ENCODE measurements at places on chromosomes 6 and 20. TPM values are rescaled to one million over a fixed set of nuclear protein-coding genes. Genes with fewer than 3 reads are reported as not detected.

The GINS1 gene
- total RNA-seq: not detected

DNA sequence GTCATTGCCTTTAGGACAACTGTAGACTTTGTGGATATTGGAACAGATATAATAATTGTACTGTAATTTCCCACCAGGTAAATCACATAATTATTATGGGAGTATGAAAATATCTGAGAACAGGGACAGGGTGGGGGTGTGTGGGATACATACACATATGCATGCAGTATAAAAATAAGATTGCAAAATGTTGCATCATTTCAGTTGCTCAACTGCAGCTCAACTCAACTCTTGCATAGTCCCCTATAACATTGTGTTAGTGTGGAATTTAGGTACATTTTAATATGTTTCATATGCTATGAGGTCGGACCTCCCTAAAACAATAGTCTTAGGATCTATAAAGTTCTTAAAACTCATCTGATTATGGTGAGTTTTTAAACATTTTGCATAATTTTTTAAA, 275.0 kb upstream of the FLRT3 start:
- no peaks in the 10 kb centered on the region for H3K36me3 ChIP-seq
- no peak overlapping the region for H3K27ac ChIP-seq
- H3K4me1 ChIP-seq: no peaks in the 10 kb centered on the region
- H3K27me3 ChIP-seq: no peaks in the 10 kb centered on the region
- no peak overlapping the region for H3K4me3 ChIP-seq
- no peak for DNase-seq

DNA sequence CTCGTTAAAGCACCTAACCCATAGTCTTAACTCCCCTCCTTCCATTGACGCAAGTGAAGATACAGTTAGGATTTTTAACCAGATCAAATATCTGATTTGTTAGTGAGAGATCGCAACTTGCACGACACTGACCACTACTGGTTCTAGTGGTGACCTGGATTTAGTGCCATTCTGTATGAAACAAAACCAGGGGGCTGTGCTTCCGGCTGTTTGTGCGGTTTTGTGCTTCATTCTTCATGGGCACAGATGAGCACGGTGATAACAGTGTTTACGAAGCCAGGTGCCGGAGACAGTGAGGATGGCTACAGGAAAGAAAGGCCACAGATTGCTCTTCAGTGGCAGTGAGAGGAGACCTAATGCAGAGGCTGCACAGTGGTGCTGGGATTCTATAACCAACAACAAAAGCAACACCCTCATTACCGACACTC, 75.5 kb downstream of the NOL4L start:
- H3K27me3 ChIP-seq: no peaks in the 10 kb centered on the region
- H3K27ac ChIP-seq: no peak overlapping the region
- no peaks in the 10 kb centered on the region for H3K36me3 ChIP-seq

- no peaks in the 10 kb centered on the region for H3K27me3 ChIP-seq
- no peaks in the 10 kb centered on the region for H3K36me3 ChIP-seq
- DNase-seq: no peak
- peaks cover 13% of the 10 kb centered on the region for H3K4me1 ChIP-seq
- H3K4me3 ChIP-seq: no peak overlapping the region
Observed at GRCh38 chr6:117481278-117481925, 1.1 kb upstream of the DCBLD1 start.

- no peak overlapping the region for H3K4me3 ChIP-seq
- DNase-seq: no peak
- no peaks in the 10 kb centered on the region for H3K27me3 ChIP-seq
Observed at GRCh38 chr20:32649697-32650400, 23.9 kb downstream of the C20orf203 start.

- peaks cover 24% of the 10 kb centered on the region for H3K4me1 ChIP-seq
- no peak overlapping the region for H3K27ac ChIP-seq
- no peaks in the 10 kb centered on the region for H3K27me3 ChIP-seq
- H3K36me3 ChIP-seq: peaks cover 59% of the 10 kb centered on the region
- no peak overlapping the region for H3K4me3 ChIP-seq
- DNase-seq: no peak
Observed at GRCh38 chr6:122454673-122455072, 16.9 kb downstream of the SERINC1 start.

DNA sequence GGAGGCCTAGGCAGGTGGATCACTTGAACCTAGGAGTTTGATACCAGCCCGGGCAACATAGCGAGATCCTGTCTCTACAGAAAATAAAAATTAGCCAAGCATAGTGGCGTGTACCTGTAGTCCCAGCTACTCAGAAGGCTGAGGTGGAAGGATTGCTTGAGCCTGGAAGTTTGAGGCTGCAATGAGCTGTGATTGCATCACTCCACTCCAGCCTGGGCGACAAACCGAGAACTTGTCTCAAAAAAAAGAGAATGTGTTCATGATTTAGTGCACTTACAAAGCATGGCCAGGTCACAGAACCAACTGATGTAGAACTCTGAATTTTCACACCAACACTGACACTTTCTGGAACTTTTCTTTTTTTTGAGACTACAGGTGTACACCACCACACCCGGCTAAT, 182.7 kb downstream of the ZFP64 start:
- no peak overlapping the region for H3K27ac ChIP-seq
- no peaks in the 10 kb centered on the region for H3K36me3 ChIP-seq
- no peaks in the 10 kb centered on the region for H3K27me3 ChIP-seq
- H3K4me3 ChIP-seq: no peak overlapping the region

DNA sequence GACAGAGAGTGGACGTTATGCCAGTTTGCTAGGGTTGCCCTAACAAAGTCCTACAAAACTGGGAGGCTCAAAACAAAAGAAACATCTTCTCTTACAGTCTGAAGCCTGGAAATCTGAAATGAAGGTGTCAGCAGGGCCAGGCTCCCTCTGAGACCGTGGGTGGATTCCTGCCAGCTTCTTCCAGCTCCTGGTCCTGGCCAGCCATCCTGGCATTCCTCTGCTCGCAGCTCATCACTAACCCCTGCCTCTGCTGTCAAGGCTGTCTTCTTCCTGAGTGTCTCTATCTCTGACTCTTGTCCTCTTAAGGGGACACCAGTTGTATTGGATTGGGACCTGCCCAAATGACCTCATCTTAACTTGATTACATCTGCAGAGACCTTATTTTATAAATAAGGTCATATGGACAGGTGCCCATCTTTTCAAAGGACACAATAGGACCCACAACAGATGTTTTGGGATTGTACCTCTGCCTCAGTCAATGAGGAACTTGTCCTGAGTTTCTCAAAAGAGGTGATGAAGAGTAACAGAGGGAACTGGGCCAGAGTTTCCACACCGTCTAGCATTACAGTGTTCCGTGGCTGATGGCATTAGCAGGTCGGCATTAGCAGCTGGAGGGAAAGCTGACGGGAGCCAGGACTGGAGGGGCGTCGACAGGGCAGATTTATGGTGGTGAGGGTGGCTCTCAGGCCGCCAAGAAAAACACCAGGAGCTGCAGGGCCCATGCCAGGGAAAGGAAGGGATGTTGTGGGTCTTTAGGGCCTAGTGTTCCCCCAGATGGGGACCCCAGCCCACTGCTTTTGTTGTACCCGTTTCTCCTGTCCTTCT, 157.3 kb downstream of the TBXT start:
- H3K4me1 ChIP-seq: peaks cover 28% of the 10 kb centered on the region
- no peaks in the 10 kb centered on the region for H3K36me3 ChIP-seq
- H3K27me3 ChIP-seq: peaks cover 62% of the 10 kb centered on the region
- no peak overlapping the region for H3K27ac ChIP-seq

DNA sequence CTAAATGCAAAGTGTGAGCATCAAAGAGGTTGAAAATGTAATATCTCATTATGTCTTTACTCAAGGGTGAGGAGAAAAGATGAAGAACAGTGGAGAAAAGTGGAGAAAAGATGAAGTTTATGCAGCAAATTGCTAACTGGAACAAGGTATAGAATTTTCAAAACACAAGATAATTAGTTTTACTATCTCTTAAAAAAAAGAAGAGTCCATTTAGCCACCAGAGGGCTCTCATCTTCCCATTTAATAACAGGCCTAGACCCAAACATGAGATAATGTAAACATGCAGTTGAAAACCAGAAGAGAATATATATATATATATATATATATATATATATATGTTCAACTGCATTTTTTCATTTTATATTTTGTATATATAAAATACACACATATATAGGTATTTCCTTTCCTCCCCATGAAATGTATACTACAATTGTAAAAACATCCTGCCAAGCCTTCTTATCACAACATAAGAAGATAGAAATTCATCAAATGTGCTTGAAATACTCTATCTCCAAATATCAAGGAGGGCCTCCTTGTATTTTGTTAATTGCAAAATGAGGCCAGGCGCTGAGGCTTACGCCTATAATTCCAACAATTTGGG, 78.4 kb downstream of the ADTRP start:
- DNase-seq: no peak
- H3K4me3 ChIP-seq: no peak overlapping the region
- no peaks in the 10 kb centered on the region for H3K27me3 ChIP-seq
- H3K36me3 ChIP-seq: no peaks in the 10 kb centered on the region

DNA sequence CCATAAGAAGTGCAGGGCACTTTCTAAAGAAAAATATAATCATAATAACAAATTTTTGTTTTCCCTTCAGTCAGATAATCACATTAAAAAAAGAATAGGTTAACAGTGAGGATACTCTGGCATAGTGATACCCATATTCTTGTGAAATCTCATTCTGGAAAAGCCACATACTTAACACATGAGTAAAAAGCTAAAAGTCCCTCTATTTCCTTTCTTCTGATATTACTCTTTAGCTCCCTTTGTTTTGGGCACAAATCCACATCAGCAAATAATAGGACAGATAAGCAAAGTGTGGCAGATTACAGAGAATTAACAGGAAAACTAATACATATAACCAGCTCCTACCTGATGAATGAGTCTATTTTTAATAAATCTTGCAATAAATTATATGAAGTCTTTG, 15.8 kb downstream of the SHPRH start:
- DNase-seq: no peak
- no peak overlapping the region for H3K27ac ChIP-seq
- no peaks in the 10 kb centered on the region for H3K4me1 ChIP-seq
- H3K36me3 ChIP-seq: peaks cover 84% of the 10 kb centered on the region
- H3K4me3 ChIP-seq: no peak overlapping the region

DNA sequence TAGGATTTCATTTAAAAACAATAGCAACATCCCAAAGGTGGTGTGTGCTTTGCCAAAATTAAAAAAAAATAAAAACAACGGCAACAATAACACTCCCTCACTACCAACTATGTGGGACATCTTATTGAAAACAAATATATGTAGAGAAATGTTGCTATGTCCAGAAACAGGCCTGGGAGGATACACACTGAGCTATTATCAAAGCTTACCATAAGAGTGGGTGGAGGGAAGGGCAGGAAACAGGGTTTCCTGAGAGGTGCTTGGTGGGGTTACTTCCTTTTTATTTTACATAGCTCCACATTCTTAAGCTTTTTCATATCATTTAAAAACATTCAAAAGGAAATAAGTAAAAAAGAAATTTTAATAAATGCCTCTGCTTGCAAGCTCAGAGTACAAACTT, 150.0 kb upstream of the RIPOR2 start:
- no peak overlapping the region for H3K4me3 ChIP-seq
- no peaks in the 10 kb centered on the region for H3K36me3 ChIP-seq
- no peaks in the 10 kb centered on the region for H3K27me3 ChIP-seq
- DNase-seq: no peak
- H3K27ac ChIP-seq: no peak overlapping the region
- H3K4me1 ChIP-seq: no peaks in the 10 kb centered on the region

GRCh38 chr20:43699941-43700565, 26.7 kb downstream of the GTSF1L start:
- H3K4me1 ChIP-seq: no peaks in the 10 kb centered on the region
- no peak overlapping the region for H3K27ac ChIP-seq
- no peak overlapping the region for H3K4me3 ChIP-seq
- no peak for DNase-seq
- no peaks in the 10 kb centered on the region for H3K36me3 ChIP-seq
- no peaks in the 10 kb centered on the region for H3K27me3 ChIP-seq

GRCh38 chr20:48986899-48987298, 59.2 kb upstream of the CSE1L start:
- H3K36me3 ChIP-seq: peaks cover 17% of the 10 kb centered on the region
- H3K4me1 ChIP-seq: peaks cover 20% of the 10 kb centered on the region

DNA sequence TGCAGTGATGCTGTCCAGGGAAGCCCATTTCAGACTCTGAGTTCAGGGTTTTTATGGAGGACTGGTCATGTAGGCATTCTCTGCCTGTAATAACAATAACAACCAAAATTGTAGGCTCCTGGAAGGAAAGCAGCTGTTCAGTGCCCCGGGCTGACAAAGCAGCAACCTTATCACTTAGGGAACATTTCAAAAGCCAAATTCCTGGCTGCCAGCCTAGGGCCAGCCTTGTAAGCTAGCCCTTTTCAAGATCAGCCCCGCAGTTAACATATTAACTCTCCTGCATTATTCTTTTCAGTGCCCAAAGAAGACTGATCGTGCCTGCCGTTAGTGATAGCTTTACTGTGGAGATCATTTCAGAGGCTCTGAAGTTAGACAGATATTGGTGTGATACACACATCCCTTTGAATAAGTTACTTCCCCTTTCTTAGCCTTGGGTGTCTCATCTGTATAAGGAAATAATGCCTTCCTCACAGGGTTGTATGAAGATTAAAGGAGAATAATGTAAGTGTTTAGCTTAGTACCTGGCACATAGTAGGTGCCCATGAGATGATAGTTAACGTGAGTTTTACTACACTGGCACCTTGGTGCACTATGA, 44.1 kb downstream of the CTNNBL1 start:
- peak; percentile 36 for DNase-seq
- H3K27ac ChIP-seq: peak overlapping the region; percentile 65
- H3K4me1 ChIP-seq: peaks cover 45% of the 10 kb centered on the region

DNA sequence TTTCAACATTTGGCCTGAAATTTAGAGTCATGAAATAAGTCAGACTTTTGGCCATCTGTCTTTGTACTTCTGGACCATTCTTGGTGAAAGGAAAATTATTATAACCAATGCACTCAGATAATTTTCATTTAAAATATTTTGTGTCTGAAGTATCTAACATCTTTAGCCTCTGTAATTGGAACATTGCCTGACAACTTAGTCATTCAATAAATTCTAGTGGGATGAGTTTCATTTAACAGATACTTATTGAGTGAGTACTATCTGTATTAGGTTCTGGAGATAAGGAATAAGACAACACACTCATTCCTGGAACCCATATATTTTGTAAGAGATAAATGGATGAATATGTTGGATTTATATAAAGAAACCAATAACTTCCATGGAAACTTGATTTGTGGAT, 536.0 kb downstream of the BCKDHB start:
- no peaks in the 10 kb centered on the region for H3K4me1 ChIP-seq
- no peaks in the 10 kb centered on the region for H3K36me3 ChIP-seq
- no peak overlapping the region for H3K27ac ChIP-seq
- H3K27me3 ChIP-seq: no peaks in the 10 kb centered on the region
- no peak overlapping the region for H3K4me3 ChIP-seq

DNA sequence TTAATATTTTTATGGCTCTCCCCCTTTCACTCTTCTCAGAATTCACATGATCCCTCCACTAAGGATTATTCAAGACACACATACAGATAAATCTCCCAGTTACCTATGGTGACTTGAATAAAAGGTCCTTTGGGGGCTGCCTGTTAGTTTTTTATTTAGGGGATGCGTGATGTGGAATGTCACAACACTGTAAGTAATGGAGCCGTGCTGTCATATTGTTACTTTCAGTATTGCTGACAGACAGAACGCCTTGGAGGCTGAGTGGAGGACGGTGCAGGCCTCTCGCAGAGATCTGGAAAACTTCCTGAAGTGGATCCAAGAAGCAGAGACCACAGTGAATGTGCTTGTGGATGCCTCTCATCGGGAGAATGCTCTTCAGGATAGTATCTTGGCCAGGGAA, 291.7 kb downstream of the UTRN start:
- DNase-seq: no peak
- H3K36me3 ChIP-seq: no peaks in the 10 kb centered on the region
- no peak overlapping the region for H3K27ac ChIP-seq
- H3K4me3 ChIP-seq: no peak overlapping the region
- peaks cover 9% of the 10 kb centered on the region for H3K4me1 ChIP-seq

- no peak overlapping the region for H3K4me3 ChIP-seq
- no peak overlapping the region for H3K27ac ChIP-seq
- H3K27me3 ChIP-seq: peaks cover 4% of the 10 kb centered on the region
- no peaks in the 10 kb centered on the region for H3K36me3 ChIP-seq
Observed at GRCh38 chr6:168188369-168189199, 109.6 kb upstream of the FRMD1 start.

Data from gastrocnemius medialis (tissue), 4 donors.